ENCODE measurements at places on chromosomes 12 and 14.

DNA sequence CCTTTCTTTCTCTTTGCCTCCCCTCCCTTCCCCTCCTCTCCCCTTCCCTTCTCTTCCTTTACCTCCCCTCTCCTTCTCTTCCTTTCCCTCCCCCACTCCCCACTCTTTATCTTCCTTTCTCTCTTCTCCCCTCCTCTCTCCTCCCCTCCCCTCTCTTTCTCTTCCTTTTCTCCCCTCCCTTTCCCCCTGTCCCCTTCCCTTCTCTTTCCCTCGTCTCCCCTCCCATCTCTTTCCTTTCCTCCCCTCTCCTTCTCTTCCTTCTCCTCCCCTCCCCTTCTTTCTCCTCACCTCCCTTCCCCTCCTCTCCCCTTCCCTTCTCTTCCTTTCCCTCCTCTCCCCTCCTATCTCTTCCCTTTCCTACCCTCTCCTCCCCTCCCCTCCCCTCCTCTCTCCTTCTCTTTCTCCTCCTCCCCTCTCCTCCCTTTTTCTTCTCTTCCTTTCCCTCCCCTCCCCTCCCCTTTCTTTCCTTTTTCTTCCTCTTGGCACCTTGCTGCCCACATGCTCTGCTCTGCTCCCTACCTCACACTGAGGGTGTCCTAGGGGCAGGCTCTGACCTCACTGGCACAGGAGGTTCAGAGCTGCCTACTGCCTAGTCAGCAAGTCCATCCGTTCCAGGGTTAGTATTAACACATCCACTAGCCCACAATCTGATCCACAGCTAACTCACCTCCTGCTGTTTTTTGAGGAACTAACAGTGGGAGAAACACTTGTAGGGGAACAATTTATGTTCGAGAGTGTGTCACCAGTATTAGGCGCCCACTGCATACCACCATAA lies 101.0 kb downstream of the NUAK1 start:
- H3K4me1 ChIP-seq: no peaks in the 10 kb centered on the region
- H3K4me3 ChIP-seq: no peak overlapping the region
- H3K27ac ChIP-seq: no peak overlapping the region
- no peaks in the 10 kb centered on the region for H3K27me3 ChIP-seq

DNA sequence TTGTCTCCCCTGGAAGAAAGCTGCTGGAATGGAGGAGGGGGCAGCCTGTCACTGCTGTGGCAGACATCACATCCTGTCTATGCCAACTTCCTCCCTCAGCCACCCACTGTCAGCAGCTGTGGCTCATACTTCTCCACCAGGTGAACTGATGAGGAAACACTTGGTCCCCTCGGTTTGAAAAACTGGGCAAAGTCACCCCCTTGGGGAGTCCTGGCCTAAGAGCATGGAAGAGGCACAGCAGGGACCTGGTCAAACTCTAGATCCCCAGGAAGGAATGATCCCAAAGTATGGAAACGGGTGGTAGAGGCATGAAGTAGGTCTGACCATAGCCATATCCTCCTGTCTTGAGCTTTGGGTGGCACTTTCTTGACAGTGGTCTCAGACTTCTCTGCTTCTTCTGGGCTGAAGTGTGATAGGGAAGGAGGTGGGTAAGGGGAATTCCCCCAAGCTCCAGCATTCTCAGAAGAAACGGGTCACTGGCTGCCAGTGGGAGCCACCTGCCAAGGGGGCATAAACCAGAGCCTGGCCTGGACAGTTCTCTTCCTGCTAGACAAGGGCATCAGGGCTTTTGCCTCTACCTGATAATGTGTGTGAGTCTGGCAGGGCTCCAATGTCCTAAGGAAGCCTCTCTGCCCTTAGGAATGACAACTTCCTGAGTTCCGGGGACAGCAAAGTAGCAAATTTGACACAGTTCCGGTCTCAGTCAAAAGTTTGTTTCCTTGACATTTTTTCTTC lies 36.0 kb downstream of the FMNL3 start:
- peak; percentile 78 for DNase-seq
- peaks cover 80% of the 10 kb centered on the region for H3K4me1 ChIP-seq
- H3K4me3 ChIP-seq: peak overlapping the region; percentile 71
- no peaks in the 10 kb centered on the region for H3K27me3 ChIP-seq

DNA sequence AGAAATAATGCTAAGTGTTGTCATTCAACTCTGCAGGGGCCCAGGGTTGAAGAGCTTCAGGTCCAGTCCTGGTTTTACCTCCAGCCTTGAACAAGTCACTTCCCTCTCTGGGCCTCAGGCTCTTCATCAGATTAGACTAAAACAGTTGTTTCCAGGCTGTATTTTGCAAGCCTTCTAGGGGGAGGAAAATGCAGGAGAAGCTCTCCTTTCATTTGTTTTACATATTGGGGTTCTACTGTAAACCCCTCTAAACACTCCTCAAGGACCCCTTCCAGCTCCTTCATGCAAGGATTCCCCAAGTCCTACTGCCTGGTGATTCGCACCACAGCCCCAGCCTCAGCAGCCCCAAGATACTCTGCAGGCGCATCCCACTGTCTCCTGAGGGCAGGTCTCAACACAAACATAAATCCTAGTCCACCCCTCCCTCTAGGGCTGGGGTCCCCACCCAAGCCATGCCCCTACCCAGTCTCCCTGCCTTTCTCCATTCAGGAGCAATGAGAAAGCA lies 2.7 kb downstream of the SDR9C7 start:
- peaks cover 5% of the 10 kb centered on the region for H3K27me3 ChIP-seq
- H3K27ac ChIP-seq: no peak overlapping the region
- no peaks in the 10 kb centered on the region for H3K36me3 ChIP-seq
- DNase-seq: peak; percentile 65

GRCh38 chr12:126390969-126391566 lies 1325.8 kb downstream of the AACS start:
- no peaks in the 10 kb centered on the region for H3K36me3 ChIP-seq
- no peaks in the 10 kb centered on the region for H3K27me3 ChIP-seq
- H3K27ac ChIP-seq: no peak overlapping the region

DNA sequence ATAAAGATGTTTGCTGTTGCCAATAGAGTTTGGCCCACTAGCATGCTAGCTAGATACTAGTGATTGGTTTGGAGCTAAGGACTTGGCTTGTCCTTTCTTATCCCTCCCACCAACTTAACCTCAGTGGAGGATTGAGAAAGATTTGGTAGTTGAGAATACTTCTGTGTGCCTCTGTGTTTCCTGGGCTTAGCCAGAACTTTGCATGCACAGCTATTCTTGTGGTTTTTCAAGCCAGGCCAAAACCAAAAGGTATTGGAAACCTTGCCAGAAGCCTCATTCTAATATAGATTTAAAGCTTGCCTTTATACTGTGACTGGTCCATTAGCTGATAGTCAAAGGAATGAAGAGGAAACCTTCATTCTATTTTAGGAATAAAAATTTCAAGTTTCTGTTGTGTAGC lies 188.5 kb downstream of the CCDC91 start:
- H3K27me3 ChIP-seq: no peaks in the 10 kb centered on the region
- peaks cover 3% of the 10 kb centered on the region for H3K36me3 ChIP-seq
- no peak overlapping the region for H3K27ac ChIP-seq

DNA sequence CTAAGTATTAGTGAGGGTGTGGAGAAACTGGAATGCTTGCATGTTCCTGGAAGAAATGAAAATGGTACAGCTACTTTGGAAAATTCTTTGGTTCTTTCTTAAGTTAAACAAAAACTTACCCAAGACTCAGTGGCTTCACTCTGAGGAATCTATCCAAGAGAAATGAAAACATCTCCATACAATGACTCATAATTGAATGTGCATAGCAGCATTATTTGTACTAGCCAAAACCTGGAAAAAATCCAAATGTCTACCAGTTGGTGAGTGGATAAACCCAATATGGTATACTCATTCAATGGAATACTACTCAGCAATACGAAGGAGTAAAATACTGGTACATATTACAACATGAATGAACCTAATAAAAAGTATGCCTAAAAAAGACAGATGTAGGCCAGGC lies 18.0 kb upstream of the CRACR2A start:
- H3K4me1 ChIP-seq: peaks cover 11% of the 10 kb centered on the region
- H3K4me3 ChIP-seq: no peak overlapping the region
- no peaks in the 10 kb centered on the region for H3K36me3 ChIP-seq
- H3K27ac ChIP-seq: no peak overlapping the region
- DNase-seq: no peak

- H3K27ac ChIP-seq: no peak overlapping the region
- DNase-seq: no peak
- no peaks in the 10 kb centered on the region for H3K4me1 ChIP-seq
- no peak overlapping the region for H3K4me3 ChIP-seq
These were observed 576.4 kb downstream of the SLC6A15 start for GRCh38 chr12:84336231-84336630.

DNA sequence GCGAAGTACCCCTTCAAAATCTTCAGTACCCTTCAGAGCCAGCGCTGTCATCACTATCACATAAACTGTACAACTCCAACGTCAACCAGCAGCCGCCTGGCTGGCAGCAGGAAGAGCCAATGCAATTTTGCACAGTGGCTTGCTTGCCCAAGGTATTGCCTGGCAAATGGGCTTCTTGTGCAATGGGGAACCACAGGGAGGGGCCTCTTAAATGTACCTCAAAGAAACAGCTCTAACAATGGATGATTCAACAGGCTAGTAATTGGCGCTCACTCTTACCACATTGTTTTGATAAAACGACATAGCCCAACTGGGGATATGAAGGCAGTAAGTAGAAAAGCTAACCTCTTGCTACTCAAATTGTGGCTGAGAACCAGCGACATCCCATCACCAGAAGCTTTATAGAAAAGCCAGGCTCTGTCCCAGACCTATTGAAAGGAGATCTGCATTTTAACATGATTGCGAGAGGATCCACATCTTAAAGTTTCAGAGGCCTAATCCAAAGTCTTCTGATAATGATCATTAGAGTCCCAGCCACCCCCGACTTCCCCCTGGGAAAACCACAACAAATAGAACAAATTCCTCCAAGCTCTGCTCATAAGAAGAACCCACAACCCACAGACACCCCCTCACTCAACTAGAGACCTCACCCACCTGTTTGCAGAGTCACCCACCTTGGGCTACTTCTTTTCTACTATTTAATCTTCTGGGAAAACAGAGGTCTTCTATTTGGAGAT lies 125.3 kb upstream of the HIF1A start:
- peak overlapping the region; percentile 67 for H3K4me3 ChIP-seq
- peak overlapping the region; percentile 74 for H3K27ac ChIP-seq
- H3K36me3 ChIP-seq: peaks cover 5% of the 10 kb centered on the region
- peaks cover 70% of the 10 kb centered on the region for H3K4me1 ChIP-seq
- DNase-seq: peak; percentile 83
- H3K27me3 ChIP-seq: peaks cover 4% of the 10 kb centered on the region

GRCh38 chr14:24072436-24072835 lies 1.1 kb downstream of the CPNE6 start:
- peaks cover 5% of the 10 kb centered on the region for H3K27me3 ChIP-seq
- DNase-seq: no peak
- peaks cover 20% of the 10 kb centered on the region for H3K4me1 ChIP-seq
- H3K4me3 ChIP-seq: no peak overlapping the region

DNA sequence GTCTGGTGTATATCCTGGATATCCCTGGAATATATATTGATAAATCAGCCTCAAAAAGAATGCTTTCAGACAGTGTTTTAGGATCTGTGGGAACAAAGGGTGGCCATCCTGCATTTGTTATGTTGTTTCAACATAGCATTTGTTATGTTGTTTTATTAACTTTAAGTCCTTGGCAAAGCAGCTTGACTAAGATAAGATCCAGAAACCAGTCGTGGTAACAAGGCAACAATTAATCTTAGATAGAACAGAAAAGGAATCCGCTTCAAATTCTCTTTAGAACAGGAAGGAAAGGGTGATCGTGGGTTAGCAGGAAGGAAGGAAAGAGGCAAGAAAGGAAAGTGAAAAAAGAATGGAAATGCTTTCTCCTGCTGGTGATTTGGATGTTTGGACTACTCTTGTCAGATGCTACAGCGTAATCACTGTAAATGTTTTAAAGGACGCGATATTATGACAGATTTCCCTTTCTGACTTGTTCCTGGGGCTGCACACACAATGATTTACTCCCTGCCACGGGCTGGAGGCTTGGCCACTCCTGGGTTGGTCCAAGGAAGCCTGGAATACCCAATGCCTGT lies 443.3 kb downstream of the DPF3 start:
- H3K4me1 ChIP-seq: peaks cover 61% of the 10 kb centered on the region
- peaks cover 6% of the 10 kb centered on the region for H3K36me3 ChIP-seq
- H3K4me3 ChIP-seq: peak overlapping the region; percentile 73
- peaks cover 2% of the 10 kb centered on the region for H3K27me3 ChIP-seq

GRCh38 chr14:55073856-55074255 lies 22.4 kb downstream of the MAPK1IP1L start:
- no peak overlapping the region for H3K27ac ChIP-seq
- H3K27me3 ChIP-seq: no peaks in the 10 kb centered on the region
- DNase-seq: no peak
- H3K4me1 ChIP-seq: peaks cover 23% of the 10 kb centered on the region
- H3K4me3 ChIP-seq: no peak overlapping the region

DNA sequence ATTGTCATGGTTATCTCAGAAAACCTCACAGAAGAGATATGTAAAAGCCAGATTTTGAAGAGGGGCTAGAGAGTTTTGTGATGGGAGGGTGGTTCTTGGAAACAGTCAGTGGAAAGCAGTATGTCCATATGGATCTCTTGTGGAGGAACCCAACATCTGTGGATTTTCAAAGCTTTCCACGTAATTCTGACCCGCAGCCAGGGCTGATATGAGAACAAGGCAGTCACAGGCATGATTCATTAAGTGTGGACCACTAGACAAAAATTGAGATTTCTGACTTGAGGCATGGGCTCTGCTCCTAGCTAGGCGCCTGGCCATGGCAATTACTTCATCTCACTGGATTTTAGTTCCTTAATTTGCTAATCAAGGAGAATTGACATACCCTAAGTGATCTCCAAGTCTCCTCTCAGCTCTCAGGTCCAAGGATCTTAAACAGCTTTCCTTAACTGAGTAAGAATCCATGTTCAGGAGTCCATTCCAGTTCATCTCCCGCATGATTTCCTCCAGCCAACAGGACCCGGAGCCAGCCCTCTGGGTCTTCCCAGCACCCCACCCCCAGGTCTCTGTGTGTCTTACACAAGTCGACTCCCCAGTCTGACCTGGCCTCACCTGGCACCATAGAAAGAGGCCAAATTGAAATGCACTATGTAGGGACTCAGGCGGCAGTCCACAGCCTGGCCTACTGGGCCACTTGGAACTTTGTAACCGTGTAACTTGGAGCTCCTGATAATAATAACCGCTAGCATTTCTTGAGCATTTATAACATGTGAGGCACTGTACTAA lies 176.3 kb upstream of the PARP11 start:
- no peak overlapping the region for H3K27ac ChIP-seq
- DNase-seq: no peak
- H3K36me3 ChIP-seq: no peaks in the 10 kb centered on the region
- H3K4me3 ChIP-seq: no peak overlapping the region
- peaks cover 17% of the 10 kb centered on the region for H3K27me3 ChIP-seq

DNA sequence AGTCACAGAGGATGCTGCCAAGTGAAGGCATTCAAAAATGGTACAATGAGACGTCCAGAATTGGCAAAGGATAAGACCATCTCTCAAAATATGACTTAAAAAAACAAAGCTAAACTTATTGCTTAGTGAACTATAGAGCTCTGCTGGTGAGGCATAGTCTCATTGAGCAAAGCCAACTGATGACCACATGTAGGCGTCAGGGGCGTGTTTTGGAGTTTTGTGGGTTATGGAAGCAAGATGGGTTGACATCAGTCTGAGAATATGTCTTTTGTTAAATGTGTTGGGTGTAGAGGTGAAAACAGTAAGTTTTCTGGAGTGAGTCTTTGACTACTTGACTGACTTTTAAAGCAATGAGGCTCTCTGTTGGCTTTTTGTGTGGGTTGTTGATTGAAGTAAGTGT lies 47.2 kb downstream of the ATL1 start:
- no peak overlapping the region for H3K4me3 ChIP-seq
- H3K27me3 ChIP-seq: peaks cover 24% of the 10 kb centered on the region

Measured in activated CD4-positive, alpha-beta T cell treated with anti-CD3 and anti-CD28 coated beads, Interleukin-2, amount 10 ng/mL, durations not matched to agents 24 days and 14 days (primary cell).